Naive thymus-derived CD4-positive, alpha-beta T cell (primary cell): ENCODE measurements at places on chromosomes 6 and 20.

- H3K36me3 ChIP-seq = no peaks in the 10 kb centered on the region
- H3K4me3 ChIP-seq = no peak overlapping the region
- no peaks in the 10 kb centered on the region for H3K4me1 ChIP-seq
- no peak overlapping the region for H3K27ac ChIP-seq
- no peaks in the 10 kb centered on the region for H3K27me3 ChIP-seq
- no peak for DNase-seq
Measured at GRCh38 chr20:54110457-54110856, 40.1 kb upstream of the BCAS1 start.

DNA sequence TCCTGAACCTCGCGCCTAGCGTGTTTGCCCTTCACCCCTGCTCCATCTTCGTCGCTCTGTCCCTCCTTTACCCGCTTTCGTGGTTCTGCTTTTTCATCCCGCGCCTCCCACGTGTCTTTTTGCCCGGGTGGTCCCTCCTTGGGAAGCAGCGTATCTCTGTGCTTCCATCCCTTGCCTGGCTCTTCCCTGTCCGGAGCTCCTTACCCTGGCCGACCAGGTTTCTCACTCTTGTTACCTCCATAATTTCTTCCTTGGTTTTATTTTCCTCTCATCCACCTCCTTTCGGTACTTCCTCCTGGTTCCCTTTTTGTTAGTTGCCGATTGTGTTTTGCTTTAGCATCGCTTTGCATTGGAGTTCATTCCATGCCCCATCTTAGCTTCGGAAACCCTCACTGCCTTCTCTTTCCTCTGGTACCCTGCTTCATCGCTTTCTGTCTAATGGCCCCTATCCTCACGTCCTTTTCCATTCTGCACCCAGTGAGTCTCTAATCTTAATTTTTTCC, 735 bp downstream of the FAM135A start:
- peak overlapping the region; percentile 69 for H3K27ac ChIP-seq
- H3K4me3 ChIP-seq = peak overlapping the region; percentile 79
- no peaks in the 10 kb centered on the region for H3K4me1 ChIP-seq
- no peaks in the 10 kb centered on the region for H3K36me3 ChIP-seq
- H3K27me3 ChIP-seq = no peaks in the 10 kb centered on the region

DNA sequence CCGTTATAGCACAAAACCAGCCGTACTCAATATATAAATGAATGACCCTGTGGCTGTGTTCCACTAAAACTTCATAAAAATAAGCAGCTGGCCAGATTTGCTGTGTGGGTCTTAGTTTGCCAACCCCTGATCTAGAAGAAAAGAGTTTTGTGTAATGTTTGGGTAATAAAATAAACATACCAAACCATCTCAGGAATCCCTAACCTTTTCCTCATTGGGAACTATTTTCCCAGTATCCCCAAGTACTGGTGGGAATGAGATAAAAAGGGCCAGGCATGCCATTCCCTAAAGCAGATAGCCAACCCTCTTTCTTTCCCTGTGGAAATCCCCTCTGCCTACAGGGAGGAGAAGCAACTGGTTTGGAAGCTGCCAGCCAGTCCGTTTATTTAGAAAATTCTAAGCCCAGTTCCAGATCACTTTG, 169.1 kb upstream of the AKAP12 start:
- DNase-seq = no peak
- H3K4me1 ChIP-seq = no peaks in the 10 kb centered on the region
- no peak overlapping the region for H3K27ac ChIP-seq
- no peaks in the 10 kb centered on the region for H3K36me3 ChIP-seq
- no peaks in the 10 kb centered on the region for H3K27me3 ChIP-seq

DNA sequence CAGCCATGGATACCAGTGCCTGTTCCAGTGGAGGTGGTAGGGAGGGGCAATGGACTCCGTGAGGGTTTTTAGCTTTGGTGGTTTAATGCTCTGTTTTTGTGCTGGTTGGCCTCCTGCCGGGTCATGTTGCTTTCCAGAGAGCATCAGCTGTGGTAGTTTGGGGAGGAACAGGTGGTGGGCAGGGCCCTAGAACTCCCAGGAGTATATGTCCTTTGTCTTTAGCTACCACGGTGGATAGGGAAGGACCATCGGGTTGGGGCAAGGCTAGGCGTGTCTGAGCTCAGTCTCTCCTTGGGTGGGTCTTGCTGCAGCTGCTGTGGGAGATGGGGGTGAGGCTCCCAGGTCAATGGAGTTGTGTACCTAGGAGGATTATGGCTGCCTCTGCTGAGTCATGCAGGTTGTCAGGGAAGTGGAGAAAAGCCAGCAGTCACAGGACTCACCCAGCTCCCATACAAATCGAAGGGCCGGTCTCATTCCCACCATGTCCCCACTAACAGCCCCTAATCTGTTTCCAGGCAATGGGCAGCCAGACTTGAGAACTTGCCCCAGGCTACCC, 38.9 kb downstream of the MRAP2 start:
- no peak overlapping the region for H3K4me3 ChIP-seq
- H3K36me3 ChIP-seq = no peaks in the 10 kb centered on the region
- no peak for DNase-seq
- H3K4me1 ChIP-seq = no peaks in the 10 kb centered on the region
- no peak overlapping the region for H3K27ac ChIP-seq

- H3K4me3 ChIP-seq = no peak overlapping the region
- no peak for DNase-seq
- H3K27ac ChIP-seq = no peak overlapping the region
- peaks cover 11% of the 10 kb centered on the region for H3K27me3 ChIP-seq
- H3K4me1 ChIP-seq = no peaks in the 10 kb centered on the region
Measured at GRCh38 chr6:117267766-117268534, 2.6 kb downstream of the VGLL2 start.

- no peaks in the 10 kb centered on the region for H3K36me3 ChIP-seq
- H3K4me3 ChIP-seq = no peak overlapping the region
- no peaks in the 10 kb centered on the region for H3K27me3 ChIP-seq
- peaks cover 6% of the 10 kb centered on the region for H3K4me1 ChIP-seq
- no peak overlapping the region for H3K27ac ChIP-seq
Measured at GRCh38 chr6:12066297-12066696, 54.2 kb downstream of the HIVEP1 start.
